ENCODE measurements at places on chromosomes 5 and 9. TPM values are rescaled to one million over a fixed set of nuclear protein-coding genes. Genes with fewer than 3 reads are reported as not detected.

The PLEKHG4B gene
- total RNA-seq: 20.1 TPM

The GFM2 gene
- 59.6 TPM for total RNA-seq

The ST6GALNAC6 gene
- 73.4 TPM for total RNA-seq

The NAA35 gene
- 19.0 TPM for total RNA-seq

The SPOCK1 gene
- 2.6 TPM for total RNA-seq
